Uterus (tissue), 4 donors: ENCODE measurements at places on chromosomes 6 and 20. TPM values are rescaled to one million over a fixed set of nuclear protein-coding genes. Genes with fewer than 3 reads are reported as not detected.
A peak's percentile ranks its signal among the peaks of the same experiment; 100 is the strongest.

GRCh38 chr6:17908831-17909230, 78.6 kb downstream of the KIF13A start:
- no peak for DNase-seq
- H3K36me3 ChIP-seq, result no peaks in the 10 kb centered on the region
- H3K4me1 ChIP-seq, result peaks cover 3% of the 10 kb centered on the region
- H3K4me3 ChIP-seq, result no peak overlapping the region

DNA sequence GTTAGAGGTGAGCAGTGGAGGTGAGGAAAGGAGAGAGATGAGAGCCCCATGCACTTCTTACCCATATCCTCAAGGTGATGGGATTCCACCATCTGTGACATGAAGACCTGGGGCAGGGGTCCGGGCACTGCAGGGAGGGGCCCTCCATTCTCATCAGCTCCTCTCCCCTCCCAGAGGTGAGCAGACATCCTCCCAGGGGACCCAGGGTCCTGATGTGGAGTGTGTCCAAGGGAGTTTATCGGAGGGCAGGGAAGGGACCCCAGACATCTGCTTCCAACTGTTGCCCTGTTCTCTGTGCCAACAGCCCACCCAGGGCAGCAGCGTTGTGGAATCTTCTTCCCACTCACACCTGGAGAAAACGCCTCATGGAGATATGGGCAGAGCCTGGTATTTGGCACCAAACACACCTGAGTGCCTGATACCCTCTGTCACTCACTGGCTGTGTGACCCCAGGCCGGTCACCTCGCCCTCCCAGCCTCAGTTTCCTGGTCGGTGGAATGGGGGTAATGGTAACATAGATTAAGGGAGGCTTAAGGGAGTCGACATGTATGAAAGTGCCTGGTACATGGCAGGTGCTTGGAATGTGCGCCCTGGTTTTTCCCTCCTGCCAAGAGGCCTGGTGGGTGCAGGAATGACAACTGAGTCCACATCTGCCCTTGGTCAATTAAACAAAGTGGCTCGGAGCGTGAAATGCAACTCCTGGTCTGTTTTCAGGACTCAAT, 227.9 kb downstream of the PREX1 start:
- H3K36me3 ChIP-seq, result no peaks in the 10 kb centered on the region
- no peaks in the 10 kb centered on the region for H3K4me1 ChIP-seq
- DNase-seq, result no peak
- H3K27ac ChIP-seq, result no peak overlapping the region
- no peaks in the 10 kb centered on the region for H3K27me3 ChIP-seq
- no peak overlapping the region for H3K4me3 ChIP-seq

DNA sequence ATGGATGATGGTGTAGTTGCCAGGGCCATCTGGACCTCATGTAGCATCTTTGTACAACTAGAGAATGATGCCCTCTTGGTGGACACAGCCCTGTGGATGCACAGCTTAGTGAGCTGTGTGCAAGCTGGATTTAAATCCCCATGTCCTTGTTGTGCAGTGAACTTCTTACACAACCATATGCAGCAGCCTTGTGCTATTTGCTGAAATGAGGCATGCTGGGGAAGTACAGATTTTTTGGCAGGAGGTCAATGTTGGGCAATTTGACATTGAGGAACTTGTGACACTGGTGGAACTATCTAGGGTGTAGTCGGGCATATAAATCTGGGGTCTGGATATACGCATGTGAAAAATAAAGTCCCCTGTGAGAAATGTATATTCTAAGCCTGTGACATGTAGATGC, 5.8 kb upstream of the CDC5L start:
- H3K27me3 ChIP-seq, result no peaks in the 10 kb centered on the region
- H3K4me3 ChIP-seq, result no peak overlapping the region
- DNase-seq, result no peak

DNA sequence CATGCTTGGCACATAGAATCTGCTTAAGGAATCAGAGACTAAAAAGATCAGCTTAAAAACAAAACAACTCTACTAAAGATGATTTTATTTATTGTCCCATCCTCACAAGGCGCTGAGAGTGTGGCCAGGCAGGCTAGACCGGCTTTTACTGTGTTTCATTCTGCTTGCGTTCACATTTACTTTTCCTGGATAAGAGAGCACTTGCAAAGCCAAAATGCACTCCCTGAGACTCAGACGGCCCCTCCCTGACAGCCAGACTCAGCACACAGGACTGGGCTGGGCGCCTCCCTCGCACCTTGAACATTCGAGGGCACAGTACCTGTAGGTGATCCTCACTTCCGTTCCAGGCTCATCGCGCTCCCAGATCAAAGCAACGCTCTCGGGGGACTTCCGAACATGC, 10.2 kb downstream of the ACSS1 start:
- no peak overlapping the region for H3K27ac ChIP-seq
- DNase-seq, result no peak
- no peak overlapping the region for H3K4me3 ChIP-seq
- H3K36me3 ChIP-seq, result no peaks in the 10 kb centered on the region
- H3K4me1 ChIP-seq, result peaks cover 7% of the 10 kb centered on the region
- no peaks in the 10 kb centered on the region for H3K27me3 ChIP-seq

DNA sequence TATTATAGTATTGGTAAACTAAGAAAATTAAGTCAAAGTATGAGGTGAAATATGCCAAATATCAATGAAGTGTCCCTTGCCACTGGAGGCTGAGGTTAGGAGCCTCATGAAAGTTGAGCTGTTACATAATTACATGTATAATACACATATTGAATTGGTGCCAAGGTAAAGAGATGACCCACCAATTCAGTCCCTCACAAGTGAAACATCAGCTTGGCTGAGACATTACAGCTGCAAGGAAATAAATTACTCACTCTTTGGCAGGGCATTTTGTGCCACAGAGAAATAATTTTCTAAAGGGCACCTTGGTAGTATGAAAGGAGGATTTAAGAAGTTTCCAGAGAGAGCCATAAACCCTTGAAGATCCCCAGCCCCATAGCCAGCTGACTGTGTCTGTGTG, 127.4 kb downstream of the ADGRG6 start:
- H3K4me3 ChIP-seq, result no peak overlapping the region
- no peak for DNase-seq
- no peak overlapping the region for H3K27ac ChIP-seq
- H3K4me1 ChIP-seq, result no peaks in the 10 kb centered on the region

GRCh38 chr20:49286689-49287551, 9.1 kb upstream of the ZNFX1 start:
- no peaks in the 10 kb centered on the region for H3K27me3 ChIP-seq
- H3K4me3 ChIP-seq, result no peak overlapping the region
- no peaks in the 10 kb centered on the region for H3K4me1 ChIP-seq
- no peaks in the 10 kb centered on the region for H3K36me3 ChIP-seq
- no peak overlapping the region for H3K27ac ChIP-seq

GRCh38 chr20:6305536-6305935, 182.7 kb upstream of the FERMT1 start:
- H3K27me3 ChIP-seq, result no peaks in the 10 kb centered on the region
- H3K4me1 ChIP-seq, result no peaks in the 10 kb centered on the region
- no peaks in the 10 kb centered on the region for H3K36me3 ChIP-seq
- no peak overlapping the region for H3K4me3 ChIP-seq
- H3K27ac ChIP-seq, result no peak overlapping the region

- H3K36me3 ChIP-seq, result no peaks in the 10 kb centered on the region
- peak overlapping the region; percentile 42 for H3K27ac ChIP-seq
- DNase-seq, result no peak
- no peak overlapping the region for H3K4me3 ChIP-seq
- H3K27me3 ChIP-seq, result no peaks in the 10 kb centered on the region
These were observed 42.5 kb downstream of the MBOAT1 start for GRCh38 chr6:20169786-20170185.

- DNase-seq, result no peak
- no peak overlapping the region for H3K27ac ChIP-seq
- H3K4me3 ChIP-seq, result no peak overlapping the region
- no peaks in the 10 kb centered on the region for H3K27me3 ChIP-seq
- H3K4me1 ChIP-seq, result no peaks in the 10 kb centered on the region
These were observed 60.5 kb upstream of the SLC22A23 start for GRCh38 chr6:3517350-3517749.

DNA sequence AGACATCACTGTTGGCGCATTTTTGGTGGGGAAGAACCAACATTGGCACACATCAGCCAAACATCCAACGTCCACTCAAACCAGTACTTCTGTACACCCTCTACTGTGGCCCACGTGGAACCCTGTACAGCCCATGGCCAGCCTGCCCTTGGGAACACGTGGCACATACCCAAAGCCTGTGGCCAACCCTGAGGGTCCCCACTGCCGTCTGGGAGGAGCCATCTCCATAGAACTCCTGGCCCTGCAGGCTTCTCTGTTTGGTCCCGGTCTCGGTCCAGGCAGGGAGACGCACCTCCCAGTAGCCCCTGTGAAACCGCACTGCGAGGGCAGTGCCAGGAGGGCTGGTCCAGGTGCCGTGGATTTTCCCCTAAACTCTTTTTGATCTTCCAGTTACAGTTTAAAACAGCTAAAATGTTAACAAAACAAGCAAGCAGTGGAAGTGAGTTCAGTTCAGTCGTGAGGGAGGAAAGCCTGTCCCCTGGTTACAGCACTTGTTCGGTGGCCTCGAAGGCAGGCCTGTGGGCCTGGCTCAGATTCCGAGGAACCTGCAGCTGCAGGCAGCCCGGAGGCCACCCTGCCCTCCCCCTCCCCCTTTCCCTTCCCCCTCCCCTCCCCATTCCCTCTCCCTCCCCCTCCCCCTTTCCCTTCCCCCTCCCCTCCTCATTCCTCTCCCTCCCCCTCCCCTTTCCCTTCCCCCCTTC, 233.7 kb downstream of the DLL1 start:
- H3K4me1 ChIP-seq, result no peaks in the 10 kb centered on the region
- no peak overlapping the region for H3K4me3 ChIP-seq
- H3K27me3 ChIP-seq, result no peaks in the 10 kb centered on the region
- H3K27ac ChIP-seq, result no peak overlapping the region
- peak; percentile 12 for DNase-seq
- no peaks in the 10 kb centered on the region for H3K36me3 ChIP-seq

DNA sequence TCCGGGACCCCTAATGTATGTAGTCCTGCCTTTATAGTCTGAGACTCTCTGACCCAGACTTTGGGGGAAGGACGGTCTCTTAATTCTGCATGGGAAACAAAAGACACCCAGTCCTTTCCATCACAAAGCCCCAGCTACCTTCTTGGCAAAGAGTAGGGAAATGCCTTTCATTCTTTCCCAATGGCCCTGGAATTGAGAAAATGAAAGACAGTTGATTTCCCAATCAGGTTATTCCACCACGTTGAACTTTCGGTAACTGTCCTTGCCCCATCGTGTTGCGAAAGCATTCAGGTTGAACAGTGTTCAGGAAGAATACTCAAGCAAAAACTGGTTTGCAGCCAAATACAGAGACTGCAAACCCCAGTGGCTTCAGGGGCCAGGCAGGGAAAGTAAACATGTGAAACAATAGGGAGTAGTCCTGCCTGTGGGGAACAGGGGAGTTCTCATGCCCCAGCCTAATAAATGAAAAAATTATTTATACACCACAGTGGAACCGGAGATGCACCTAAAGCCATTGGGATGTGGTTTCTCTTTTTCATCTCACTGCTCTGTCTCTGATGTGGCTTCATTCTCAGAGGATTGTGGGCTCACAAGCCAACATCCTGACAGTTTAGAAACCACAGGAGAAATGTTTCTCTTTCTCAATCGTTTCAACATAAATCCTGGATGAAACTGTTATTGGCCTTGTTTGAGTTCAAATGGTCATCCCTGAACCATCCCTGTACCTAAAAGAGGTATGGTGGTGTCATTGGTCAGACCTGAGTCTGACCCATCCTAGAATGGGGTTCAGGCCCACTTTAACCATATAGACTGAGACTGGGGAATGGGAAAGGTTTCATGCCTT, 44.2 kb upstream of the SLC9A8 start:
- no peak overlapping the region for H3K4me3 ChIP-seq
- H3K36me3 ChIP-seq, result no peaks in the 10 kb centered on the region
- H3K4me1 ChIP-seq, result peaks cover 6% of the 10 kb centered on the region
- peak; percentile 81 for DNase-seq
- H3K27me3 ChIP-seq, result no peaks in the 10 kb centered on the region

- no peaks in the 10 kb centered on the region for H3K4me1 ChIP-seq
- peak within 1 kb of the TSS; percentile 97 for H3K27ac ChIP-seq
- peak within 1 kb of the TSS; percentile 72 for H3K4me3 ChIP-seq
These were observed at the start of gene RNF146 for GRCh38 chr6:127266178-127266891. TSS of gene RNF146 (plus strand) at chr6:127266864. CDS start at chr6:127280339, 13,475 bp downstream.

- no peak overlapping the region for H3K27ac ChIP-seq
- no peaks in the 10 kb centered on the region for H3K4me1 ChIP-seq
- no peaks in the 10 kb centered on the region for H3K36me3 ChIP-seq
- H3K4me3 ChIP-seq, result no peak overlapping the region
- no peaks in the 10 kb centered on the region for H3K27me3 ChIP-seq
These were observed 127.6 kb upstream of the BTBD3 start for GRCh38 chr20:11790046-11790445.

GRCh38 chr6:162463576-162463975, 264.0 kb downstream of the PRKN start:
- no peak overlapping the region for H3K27ac ChIP-seq
- no peaks in the 10 kb centered on the region for H3K27me3 ChIP-seq
- no peak overlapping the region for H3K4me3 ChIP-seq
- no peaks in the 10 kb centered on the region for H3K36me3 ChIP-seq
- H3K4me1 ChIP-seq, result no peaks in the 10 kb centered on the region
- no peak for DNase-seq

DNA sequence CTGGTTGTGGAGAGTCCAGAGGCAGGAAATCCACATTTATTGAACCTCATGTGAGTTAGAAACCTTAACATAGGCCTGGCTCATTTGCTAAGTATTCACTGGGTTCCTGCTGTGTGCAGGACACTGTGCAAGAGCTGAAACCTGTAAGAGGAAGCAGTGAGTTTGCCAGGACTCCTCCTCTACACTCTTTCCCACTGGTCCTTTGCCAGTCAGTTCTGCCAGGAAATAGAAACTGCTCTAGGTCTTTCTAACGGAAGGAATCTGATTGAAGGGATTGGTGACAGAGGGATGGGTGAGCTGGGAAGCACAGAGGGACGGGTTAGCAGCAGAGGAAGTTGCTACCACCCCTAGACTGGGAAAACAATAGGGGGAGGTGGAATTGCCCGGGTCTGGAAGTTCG, 234.2 kb upstream of the ECI2 start:
- no peaks in the 10 kb centered on the region for H3K27me3 ChIP-seq
- H3K4me1 ChIP-seq, result no peaks in the 10 kb centered on the region
- H3K36me3 ChIP-seq, result no peaks in the 10 kb centered on the region
- no peak for DNase-seq
- no peak overlapping the region for H3K4me3 ChIP-seq

DNA sequence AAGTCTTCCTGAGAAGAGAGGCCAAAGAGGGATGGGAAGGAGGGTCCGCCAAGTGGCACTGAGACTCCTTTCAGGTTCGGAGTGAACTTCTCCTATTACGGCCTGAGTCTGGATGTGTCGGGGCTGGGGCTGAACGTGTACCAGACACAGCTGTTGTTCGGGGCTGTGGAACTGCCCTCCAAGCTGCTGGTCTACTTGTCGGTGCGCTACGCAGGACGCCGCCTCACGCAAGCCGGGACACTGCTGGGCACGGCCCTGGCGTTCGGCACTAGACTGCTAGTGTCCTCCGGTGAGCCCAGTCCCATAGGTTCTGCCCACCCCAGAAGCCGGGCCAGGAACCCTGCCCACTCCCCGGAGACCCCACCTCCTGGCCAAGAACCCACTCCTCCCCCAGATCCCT, 4.1 kb downstream of the SLC22A7 start:
- H3K27ac ChIP-seq, result no peak overlapping the region
- no peaks in the 10 kb centered on the region for H3K36me3 ChIP-seq
- no peaks in the 10 kb centered on the region for H3K27me3 ChIP-seq
- H3K4me1 ChIP-seq, result no peaks in the 10 kb centered on the region

GRCh38 chr6:88008411-88008810, 39.2 kb upstream of the SPACA1 start:
- H3K4me1 ChIP-seq, result no peaks in the 10 kb centered on the region
- no peak overlapping the region for H3K4me3 ChIP-seq
- H3K27ac ChIP-seq, result no peak overlapping the region

Gene PROKR2
- total RNA-seq, result not detected

Gene SLC22A3
- 33.5 TPM for total RNA-seq

Gene RAD21L1
- not detected for total RNA-seq

Gene BPIFB4
- not detected for total RNA-seq

Gene EFCAB8
- total RNA-seq, result 1.5 TPM
